ENCODE measurements at places on chromosomes 7 and 10.

DNA sequence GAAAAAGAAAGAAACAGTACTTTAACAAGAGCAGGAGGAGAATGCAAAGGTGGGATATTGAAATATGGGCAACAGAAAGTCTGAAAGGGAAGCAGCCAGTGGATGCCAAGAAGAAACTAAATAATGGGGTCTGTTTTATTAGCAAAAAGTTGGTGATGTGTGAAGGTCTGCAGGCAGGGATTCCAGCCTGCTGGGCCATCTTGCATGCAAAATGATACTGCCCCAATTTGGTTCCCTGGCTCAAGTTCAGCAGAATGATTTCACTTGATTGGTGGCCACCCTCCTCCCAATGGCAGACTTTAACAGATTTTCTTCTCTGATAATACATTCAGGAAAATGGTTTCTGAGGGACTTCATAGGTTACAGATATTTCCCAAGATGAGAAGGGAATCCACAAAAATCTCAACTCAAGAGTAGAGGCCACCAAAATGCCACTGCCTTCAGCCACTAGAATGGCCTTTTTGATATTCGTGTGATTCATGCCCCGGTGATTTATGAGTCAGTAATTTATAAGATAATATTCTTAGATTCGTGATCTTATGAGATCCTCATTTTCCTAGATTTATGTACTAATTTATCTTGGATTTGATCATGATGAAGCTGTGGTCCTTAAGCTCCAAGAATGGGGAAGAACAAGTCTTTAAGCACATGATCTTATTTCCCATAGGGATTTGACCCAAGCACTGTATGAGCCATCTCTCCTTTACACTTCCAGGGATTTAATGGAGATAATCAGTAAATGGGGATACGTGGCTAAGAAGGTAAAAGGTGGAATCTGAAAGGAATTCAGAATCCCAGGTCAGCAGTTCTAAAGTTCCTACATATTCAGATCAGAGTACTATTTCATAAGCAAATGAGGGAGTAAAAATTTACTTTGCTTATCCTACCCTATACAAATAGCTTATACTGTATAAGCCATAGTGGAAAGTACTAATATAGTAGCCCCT is 32.3 kb upstream of the ADD3 start:
- H3K36me3 ChIP-seq, result no peaks in the 10 kb centered on the region
- peaks cover 14% of the 10 kb centered on the region for H3K4me1 ChIP-seq
- no peaks in the 10 kb centered on the region for H3K27me3 ChIP-seq
- no peak overlapping the region for H3K4me3 ChIP-seq
- DNase-seq, result no peak

DNA sequence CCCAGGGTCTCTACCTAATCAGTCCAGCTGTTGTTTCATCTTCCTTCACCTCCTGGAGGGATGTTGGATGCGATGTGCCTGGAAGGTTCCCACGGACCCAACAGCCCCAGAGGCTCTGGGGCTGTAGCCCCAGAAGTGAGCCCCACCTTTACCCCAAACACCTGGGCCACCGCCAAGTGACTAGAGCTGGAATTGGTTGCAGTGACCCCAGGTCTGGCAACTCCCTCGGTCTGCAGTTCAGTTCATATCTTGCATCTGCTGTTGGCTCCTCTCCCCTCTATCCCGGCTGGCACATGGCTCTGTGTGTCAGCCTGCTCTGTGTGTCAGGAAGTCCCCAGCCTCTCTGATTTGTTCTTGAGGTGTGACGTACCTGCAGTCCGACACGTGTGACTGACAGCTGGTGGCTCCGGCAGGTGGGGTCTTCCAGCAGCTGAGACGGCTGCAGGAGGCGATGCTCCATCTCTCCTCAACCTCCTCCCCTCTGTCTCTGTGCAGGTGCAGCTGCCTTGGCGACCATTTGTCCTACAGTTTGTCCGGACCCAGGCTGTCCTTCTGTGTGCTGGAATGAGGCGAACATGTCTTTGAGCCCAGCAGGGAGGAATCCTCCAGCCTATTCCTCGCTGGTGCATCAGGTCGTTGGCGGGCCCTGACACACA is 38.6 kb downstream of the ELFN1 start:
- no peaks in the 10 kb centered on the region for H3K4me1 ChIP-seq
- no peak overlapping the region for H3K4me3 ChIP-seq
- peaks cover 3% of the 10 kb centered on the region for H3K27me3 ChIP-seq
- no peaks in the 10 kb centered on the region for H3K36me3 ChIP-seq
- no peak overlapping the region for H3K27ac ChIP-seq

DNA sequence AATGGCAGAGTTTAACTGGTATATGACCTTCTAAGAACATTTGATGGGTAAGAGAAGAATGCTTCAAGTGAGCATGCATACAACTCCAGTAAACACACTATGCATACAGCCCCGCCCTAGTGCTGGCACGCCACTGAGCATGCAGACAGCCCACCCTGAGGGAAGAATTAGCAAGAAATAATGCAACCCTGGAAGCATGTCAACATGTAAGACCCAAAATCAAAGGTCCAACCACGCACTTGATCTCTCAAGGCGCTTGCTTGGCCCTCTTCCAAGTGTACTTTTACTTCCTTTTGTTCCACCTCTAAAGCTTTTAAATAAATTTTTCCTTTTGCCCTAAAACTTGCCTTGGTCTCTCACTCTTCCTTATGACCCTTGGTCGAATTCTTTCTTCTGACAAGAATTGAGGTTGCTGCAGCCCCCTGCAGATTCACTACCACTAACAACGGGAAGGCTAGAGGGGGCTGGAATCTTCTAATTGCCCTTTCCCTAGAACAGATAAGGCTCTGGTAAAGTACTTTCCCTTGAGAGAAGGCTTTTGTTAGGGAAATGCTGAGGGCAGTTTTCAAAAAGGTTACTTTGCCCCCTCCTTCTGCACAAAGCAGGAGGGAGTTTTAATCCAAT is 3.4 kb downstream of the FAM24B start:
- peaks cover 43% of the 10 kb centered on the region for H3K4me1 ChIP-seq
- no peak overlapping the region for H3K4me3 ChIP-seq
- H3K36me3 ChIP-seq, result peaks cover 74% of the 10 kb centered on the region
- H3K27ac ChIP-seq, result no peak overlapping the region

DNA sequence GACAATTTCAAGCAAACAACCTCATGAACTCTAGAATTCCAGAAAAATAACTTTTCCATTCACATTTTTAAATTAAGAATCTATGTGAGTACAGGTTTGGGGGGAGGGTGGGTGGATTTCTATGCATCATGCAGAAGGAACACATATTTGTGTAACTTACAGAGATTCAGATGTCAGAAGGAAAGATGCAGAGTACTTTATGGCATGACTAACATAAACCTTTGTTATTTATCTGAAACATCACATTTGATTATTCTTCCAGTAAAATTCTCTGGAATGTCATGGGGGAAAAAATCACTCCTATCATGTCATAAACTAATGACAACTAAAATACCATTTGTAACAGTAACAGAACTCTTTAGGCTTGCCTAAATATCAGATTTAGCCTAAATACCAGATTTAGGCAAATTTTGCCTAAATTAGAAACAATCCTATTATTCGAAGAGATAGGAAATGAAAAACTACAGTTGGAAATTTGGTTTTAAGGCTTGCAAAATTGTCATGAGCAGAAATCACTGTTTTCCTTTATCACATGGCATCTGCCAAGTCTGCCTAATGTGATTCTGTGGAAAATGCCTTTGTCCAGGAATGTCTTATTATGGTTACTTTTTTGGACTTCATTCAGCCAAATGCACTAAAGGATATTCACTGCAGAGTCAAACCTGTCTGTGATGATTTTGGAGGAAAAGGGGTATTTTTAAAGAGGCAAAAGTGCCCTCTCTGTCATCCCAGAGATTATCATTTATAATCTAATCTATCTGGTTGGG is 527.7 kb upstream of the CELF2 start:
- no peak for DNase-seq
- no peaks in the 10 kb centered on the region for H3K4me1 ChIP-seq
- no peaks in the 10 kb centered on the region for H3K36me3 ChIP-seq
- H3K27ac ChIP-seq, result no peak overlapping the region

DNA sequence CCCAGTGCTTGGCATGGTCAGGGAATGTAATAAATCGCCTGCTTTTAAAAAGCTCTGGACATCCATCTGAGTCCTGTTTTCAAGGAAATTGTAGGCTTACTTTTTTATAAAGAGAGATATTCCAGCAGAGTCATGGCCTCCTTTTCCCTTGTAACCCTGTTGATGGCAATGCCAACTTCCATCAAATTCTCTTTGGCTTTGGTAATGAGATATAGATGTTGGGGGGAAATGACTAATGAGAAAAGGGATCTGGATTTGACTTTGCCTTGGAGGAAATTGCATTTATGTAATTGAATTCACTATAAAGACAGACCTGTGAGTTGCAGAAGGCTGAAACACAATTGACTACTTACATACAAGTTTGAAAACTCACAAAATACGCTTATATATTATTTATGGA is 347.5 kb downstream of the GPR158 start:
- peaks cover 2% of the 10 kb centered on the region for H3K36me3 ChIP-seq
- H3K4me1 ChIP-seq, result no peaks in the 10 kb centered on the region
- H3K4me3 ChIP-seq, result no peak overlapping the region
- H3K27ac ChIP-seq, result no peak overlapping the region
- DNase-seq, result no peak

DNA sequence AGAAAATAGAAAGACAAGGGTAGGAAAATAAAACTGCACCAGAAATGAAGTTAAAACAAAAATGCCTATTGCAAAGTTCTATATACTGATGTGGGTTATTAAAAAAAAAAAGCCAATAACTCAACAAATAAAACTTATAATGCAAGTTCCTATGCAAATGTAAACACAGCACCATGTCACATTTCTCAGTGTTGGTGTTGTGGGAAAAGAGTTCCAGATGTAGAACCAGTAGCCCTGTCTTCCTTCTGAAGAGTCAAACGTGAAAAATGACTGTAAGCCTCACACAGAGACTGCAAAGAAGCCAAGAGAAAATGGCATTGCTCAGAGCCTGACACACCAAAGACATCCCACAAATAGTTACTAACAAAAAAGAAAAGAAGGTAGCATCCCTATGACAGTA is 10.1 kb downstream of the PON2 start:
- no peak overlapping the region for H3K4me3 ChIP-seq
- H3K36me3 ChIP-seq, result peaks cover 10% of the 10 kb centered on the region
- peaks cover 2% of the 10 kb centered on the region for H3K4me1 ChIP-seq
- H3K27ac ChIP-seq, result no peak overlapping the region

GRCh38 chr7:50921114-50921813 is 138.6 kb upstream of the GRB10 start:
- H3K27me3 ChIP-seq, result no peaks in the 10 kb centered on the region
- H3K4me1 ChIP-seq, result no peaks in the 10 kb centered on the region
- H3K36me3 ChIP-seq, result no peaks in the 10 kb centered on the region
- DNase-seq, result no peak
- no peak overlapping the region for H3K4me3 ChIP-seq

GRCh38 chr7:16463949-16464715 is 1.4 kb downstream of the SOSTDC1 start:
- no peak overlapping the region for H3K4me3 ChIP-seq
- peaks cover 8% of the 10 kb centered on the region for H3K27me3 ChIP-seq
- no peak for DNase-seq
- H3K4me1 ChIP-seq, result no peaks in the 10 kb centered on the region
- H3K27ac ChIP-seq, result no peak overlapping the region

GRCh38 chr10:47449979-47450378 is 33.9 kb downstream of the ANXA8 start:
- H3K27ac ChIP-seq, result no peak overlapping the region
- H3K4me1 ChIP-seq, result peaks cover 8% of the 10 kb centered on the region
- H3K27me3 ChIP-seq, result no peaks in the 10 kb centered on the region
- no peaks in the 10 kb centered on the region for H3K36me3 ChIP-seq
- no peak overlapping the region for H3K4me3 ChIP-seq
- DNase-seq, result no peak

DNA sequence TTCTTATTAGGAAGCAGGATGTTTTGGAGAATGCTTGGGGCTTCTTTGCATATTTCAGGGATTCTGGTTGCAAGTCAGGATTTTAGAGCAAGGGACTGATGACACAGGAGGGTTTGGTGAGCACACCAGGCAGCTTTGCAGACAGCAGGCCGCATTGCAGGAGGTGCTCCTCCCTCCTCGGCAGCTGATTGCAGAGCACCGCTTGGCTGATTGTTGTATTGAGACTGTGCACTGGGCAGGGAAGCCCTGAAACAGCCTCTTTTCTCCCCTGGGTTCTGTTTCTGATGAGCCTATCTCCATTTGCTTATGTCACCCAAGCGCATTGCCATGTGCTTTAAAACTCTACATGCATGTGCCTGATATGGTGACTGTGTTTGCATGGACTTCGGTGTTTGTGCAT is 769.6 kb downstream of the GRID1 start:
- no peak overlapping the region for H3K27ac ChIP-seq
- DNase-seq, result no peak
- H3K27me3 ChIP-seq, result peaks cover 5% of the 10 kb centered on the region
- no peaks in the 10 kb centered on the region for H3K36me3 ChIP-seq

DNA sequence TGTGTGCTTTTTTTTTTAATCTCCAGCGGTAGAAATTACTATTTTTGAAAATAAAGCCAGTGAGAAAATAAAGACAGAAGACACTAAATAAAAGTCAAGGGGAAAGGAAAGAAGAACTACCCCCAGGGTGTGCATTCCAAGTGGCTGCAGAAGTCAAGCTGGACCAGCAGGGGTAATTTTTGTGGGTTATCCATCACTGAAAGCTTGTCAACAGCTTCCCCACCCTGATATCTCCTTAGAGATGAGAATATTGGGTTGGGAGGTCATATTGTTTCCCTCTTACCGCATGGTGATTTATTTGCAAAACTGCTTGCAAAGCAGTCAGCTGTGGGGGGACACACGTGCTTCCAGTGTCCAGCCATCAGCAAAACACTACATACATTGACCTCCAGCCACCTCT is 46.4 kb downstream of the FAM107B start:
- no peak overlapping the region for H3K4me3 ChIP-seq
- peaks cover 23% of the 10 kb centered on the region for H3K4me1 ChIP-seq
- H3K27ac ChIP-seq, result no peak overlapping the region
- DNase-seq, result no peak
- no peaks in the 10 kb centered on the region for H3K27me3 ChIP-seq

DNA sequence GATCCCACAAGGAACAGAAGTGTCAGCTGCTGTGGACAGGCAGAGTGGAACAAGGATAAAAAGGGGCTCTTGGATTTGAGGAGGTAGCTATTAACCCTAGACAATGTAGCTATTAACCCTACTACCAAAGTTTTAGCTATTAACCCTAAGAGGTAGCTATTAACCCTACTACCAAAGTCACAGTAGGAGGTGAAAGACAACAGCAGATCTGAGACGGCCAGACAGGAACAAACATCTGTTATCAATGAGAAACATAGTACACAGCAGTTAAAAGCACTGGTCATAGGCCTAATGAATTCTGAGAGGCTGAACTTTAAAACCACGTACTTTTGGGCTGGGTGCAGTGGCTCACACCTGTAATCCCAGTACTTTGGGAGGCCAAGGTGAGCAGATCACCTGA is 11.9 kb downstream of the ERCC6 start:
- no peak overlapping the region for H3K27ac ChIP-seq
- H3K27me3 ChIP-seq, result no peaks in the 10 kb centered on the region

DNA sequence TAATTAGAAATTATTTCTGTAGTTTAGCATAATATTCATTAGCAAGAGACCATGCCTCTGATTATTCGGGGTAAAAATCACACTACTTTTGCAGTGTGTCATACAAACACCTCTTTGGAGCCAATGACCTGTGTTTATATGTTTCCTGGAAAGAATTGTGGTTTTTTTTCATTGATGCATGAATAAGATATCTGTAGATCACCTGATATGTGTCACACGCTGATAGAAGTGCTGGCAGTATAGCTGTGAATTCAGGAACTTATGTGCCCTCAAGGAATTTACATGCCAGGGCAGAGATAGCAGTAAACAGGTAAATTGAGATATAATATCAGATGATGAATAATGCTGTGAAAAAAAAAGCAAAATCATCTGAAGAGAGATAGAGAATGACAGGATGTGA is 118.2 kb downstream of the VPS50 start:
- H3K4me3 ChIP-seq, result no peak overlapping the region
- no peak for DNase-seq
- peaks cover 6% of the 10 kb centered on the region for H3K36me3 ChIP-seq
- peaks cover 7% of the 10 kb centered on the region for H3K4me1 ChIP-seq
- no peaks in the 10 kb centered on the region for H3K27me3 ChIP-seq
